Activated CD8-positive, alpha-beta memory T cell treated with anti-CD3 and anti-CD28 coated beads, Interleukin-2, amount 50 U/mL, for 4 hours (primary cell): ENCODE measurements at places on chromosomes 7 and 10.

DNA sequence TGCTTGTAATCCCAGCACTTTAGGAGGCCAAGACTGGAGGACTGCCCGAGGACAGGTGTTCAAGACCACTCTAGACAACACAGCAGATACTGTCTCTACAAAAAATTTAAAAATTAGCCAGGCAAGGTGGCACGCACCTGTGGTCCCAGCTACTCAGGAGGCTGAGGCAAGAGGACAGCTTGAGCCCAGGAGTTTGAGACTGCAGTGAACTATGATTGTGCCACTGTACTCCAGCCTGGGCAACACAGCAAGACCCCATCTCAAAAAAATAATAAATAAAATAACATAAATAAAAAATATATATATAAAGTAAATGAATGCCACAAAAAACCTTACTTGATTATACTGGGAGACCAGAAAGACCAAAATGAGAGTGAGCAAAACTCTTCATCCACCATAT, 20.8 kb upstream of the PBLD start:
- no peak for DNase-seq

DNA sequence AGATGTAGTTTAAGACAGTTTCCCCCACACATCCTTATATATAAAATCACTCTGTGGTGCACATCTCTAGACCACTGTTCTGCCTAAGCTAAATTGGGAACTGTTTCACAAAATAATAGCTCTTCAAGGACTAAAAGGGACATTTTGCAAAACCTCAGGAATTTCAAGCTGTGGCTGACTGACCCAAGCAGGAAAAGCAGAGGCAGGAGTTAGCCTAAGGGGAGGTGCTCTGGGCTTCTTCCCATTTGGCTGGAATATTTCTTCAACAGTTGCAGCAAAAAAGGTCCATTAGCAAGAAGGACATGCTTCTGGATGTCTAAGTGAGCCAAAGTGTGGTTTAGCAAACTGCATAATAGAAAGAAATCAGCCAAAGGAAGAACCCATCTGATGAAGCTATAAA, 551.2 kb upstream of the ANKRD30A start:
- no peak for DNase-seq

DNA sequence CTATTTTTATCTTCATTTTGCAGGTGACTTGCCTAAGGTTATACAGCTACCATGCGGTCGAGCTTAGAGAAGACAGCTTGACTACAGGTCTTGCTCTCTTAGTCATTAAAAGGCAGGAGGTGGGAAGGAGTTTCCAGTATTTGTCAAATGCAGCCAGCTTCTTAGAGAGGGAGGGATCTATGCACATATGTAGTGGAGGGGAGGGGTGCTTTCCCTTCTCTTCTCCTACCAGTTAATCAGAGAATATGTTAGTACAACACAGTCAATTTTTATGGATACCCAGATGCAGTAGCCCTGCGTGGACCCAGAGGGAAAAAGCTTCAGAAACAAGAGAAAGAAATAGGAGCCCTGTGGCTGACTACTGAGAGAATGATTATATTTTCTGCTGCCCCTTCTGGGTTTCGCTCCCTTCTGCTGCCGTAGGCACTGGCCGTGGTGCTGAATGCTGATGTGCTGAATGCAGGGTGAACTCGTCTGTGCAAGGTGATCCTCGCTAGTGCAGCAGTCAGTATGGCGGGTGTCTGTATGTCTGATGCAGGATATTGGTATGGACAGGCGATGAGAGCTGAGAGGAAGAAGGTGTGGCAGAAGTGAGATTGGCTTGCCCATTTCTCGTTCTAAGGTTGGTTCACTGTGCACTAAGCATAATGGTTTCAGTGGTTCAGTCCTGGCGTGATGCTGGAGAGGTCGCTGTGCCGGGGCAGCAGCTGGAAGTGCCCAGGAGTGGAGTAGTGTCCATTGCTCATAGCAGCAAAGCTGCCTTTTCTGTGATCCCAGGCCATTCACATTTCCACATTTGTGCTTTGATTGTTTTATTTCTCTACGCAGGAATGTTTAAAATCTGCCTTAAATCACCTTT, 189.2 kb upstream of the PODXL start:
- no peak for DNase-seq

DNA sequence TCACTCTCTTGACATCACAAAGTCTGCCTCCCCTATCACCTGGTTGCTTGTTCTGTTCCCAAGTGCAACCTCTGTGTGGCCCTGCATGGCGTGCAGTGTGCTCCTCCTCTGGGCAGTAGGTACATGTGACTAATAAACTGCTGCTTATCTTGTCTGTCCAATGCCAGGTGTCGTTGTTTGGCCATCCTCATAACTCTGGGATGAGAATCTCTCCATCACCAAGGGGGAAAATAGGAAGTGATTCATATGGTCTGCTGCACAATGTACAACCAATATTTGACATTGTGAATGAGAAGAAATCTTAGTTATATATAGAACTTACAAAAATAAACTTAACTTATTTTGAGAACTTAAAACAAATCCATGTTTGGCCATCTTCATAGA, 135.2 kb downstream of the INHBA start:
- no peak for DNase-seq

GRCh38 chr7:26992670-26993069, 103.1 kb downstream of the HOXA1 start:
- no peak for DNase-seq

DNA sequence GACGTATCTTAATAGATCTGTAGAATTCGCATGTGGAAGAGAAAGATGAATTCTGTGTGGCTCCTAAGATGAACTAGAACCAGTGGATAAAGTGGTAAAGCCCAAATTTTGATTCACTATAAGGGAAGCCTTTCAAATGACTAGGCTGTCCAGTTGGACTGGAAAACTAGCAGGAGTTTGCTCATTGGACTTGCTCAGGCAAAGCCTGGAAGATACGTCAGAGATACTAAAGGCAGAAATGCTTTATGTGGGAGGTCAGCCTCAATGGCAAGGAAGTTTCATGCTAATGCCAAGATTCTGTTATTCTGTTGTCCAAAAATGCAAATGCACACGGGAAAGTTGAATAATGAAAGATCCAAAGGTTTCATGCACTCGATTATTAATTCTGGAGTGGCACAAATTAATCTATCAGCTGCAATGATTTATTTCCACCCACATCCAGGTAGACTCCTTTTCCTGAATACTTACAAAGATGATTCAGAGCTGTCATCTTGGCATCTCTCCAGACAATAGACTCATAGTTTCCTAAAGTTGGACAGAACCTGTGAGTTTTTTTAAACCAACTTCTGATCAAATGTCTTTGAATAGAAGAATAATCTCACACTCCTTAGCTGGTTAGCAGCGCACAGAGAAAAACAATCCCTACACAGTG, 20.5 kb upstream of the PPP1R3C start:
- no peak for DNase-seq

- no peak for DNase-seq
These were observed 93.4 kb downstream of the RNF216 start for GRCh38 chr7:5687936-5688630.

DNA sequence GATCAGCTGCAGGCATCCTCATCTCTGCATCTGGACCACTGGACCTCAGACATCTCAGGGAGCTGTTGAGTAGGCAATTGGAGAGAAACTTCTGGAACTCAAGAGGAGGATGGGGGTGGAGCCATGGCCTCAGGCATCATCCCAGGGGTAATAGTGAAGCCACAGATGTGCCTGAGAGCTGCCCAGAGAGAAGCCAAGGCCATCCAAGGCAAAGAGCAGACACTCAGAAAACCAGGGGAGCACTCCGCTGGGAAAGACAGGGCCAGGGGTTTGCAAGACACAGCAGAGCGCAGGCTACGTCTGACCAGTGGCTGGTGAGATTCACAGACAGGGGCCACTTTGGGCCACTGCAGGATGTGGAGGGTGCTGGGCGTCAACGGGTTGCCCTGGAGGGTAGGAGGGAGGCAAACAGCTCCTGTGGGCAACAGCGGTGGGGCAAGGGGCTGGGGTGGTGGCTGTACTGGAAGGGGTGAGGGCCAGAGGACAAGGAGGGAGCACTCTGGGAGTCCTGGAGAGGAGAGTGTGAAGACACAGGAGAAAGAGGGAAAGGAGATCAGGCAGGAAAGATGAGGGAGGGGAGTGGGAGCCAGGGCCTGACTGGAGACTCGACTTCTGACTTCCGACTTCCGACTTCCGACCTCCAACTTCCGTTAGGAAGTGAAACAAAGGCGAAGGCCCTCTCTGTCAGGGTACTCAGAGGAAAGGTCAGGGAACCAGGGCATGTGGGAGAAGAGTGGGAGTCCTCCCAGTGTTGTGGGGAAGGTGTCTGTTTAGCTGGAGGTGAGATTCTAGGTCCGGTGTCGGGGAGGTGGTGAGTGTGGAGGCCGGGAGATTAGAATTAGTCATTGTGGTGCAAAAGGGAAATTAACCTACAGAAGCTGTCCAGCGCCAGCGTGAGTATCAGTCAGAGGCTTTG, 69.7 kb upstream of the ANTXRL start:
- no peak for DNase-seq

DNA sequence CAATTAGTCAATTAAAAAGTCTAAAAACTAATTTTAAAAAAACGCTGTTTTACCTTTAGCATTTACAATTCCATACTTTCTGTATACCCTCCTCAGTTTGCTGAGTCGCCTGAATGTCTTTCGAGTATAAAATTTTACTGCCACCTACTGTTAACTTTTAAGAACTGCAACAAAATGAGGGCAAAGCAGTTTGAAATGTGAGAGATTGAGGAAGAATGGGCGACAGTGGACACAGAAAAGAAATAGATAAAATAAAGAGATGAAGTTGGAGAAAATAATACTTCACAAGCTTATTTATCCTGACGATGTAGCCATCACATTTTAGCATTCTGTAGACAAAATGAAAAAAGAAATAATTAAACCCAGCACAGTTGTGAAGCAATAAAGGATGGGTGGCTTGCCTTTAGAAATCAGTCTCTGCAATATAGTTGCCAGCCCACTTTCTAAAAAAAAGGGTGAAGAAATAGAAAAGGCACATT, 110.8 kb upstream of the PTN start:
- DNase-seq, result no peak

GRCh38 chr10:80598084-80598798, 60.5 kb downstream of the SH2D4B start:
- no peak for DNase-seq

- no peak for DNase-seq
These were observed 83.6 kb downstream of the ICA1 start for GRCh38 chr7:8178353-8178752.

DNA sequence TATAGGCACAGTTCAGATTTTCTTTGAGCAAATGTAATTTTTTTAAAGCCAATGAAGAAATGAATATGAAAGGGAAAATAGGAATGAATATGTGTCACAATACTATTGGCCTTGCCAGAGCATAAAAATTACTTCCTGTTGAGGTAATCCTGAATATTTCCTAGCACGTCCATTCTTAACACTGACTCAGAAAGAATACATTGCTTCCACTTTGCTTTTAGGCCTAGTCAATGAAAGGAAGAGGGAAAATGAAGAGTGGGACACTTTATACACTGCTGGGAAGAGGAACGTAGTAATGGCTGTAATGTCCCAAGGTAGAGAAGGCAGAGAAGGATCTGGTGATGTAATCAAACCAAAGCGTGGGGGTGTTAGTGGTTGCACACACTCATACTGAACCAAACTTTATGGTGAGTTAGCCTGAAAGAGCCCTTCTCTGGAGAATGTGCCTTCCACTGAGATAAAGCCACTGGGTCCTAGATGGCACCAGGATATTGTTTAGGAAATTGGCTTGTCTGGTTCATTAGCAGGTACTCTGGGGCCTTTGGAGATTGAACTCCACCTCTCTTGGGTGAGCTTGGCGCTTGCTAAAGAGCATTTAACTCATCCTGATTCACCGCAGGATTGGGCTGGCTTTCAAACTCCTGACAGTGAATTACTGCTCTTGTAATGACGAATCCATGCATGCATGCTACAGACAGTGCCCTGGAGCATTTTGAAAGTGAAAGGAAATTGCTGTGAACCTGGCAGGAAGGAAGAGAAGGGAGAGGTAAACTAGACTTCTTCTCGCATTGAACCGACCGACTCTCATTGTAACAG, 254.9 kb downstream of the KIAA1217 start:
- no peak for DNase-seq
